ENCODE measurements at places on chromosomes 1 and 21. TPM values are rescaled to one million over a fixed set of nuclear protein-coding genes. Genes with fewer than 3 reads are reported as not detected.
A peak's percentile ranks its signal among the peaks of the same experiment; 100 is the strongest.

DNA sequence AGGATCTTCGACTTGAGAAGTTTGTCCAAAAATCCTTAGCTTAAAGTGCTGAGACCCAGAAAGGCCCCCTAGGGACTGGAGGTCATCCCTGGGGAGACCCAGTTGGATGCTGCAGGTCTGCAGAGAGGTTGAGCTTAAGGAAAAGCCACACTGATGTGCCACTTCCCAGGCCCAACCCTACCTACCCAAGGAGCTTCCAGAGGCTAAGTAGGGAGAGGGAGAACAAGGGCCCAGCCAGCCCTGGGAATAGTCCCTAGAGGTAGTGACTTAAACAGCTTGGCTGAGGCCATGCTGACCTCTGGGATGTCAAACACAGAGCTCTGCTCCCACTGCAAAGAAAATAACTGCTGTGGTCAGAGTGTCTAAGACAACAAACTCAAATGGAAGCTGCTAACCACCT is 693.7 kb downstream of the MATN1 start:
- DNase-seq: no peak

- DNase-seq: no peak
These were observed 988 bp downstream of the SLC35A3 start for GRCh38 chr1:99970713-99971255.

- no peak for DNase-seq
These were observed 115.7 kb upstream of the ATP1A1 start for GRCh38 chr1:116257341-116257767.

- DNase-seq: no peak
These were observed 19.2 kb upstream of the PKP1 start for GRCh38 chr1:201264072-201264471.

DNA sequence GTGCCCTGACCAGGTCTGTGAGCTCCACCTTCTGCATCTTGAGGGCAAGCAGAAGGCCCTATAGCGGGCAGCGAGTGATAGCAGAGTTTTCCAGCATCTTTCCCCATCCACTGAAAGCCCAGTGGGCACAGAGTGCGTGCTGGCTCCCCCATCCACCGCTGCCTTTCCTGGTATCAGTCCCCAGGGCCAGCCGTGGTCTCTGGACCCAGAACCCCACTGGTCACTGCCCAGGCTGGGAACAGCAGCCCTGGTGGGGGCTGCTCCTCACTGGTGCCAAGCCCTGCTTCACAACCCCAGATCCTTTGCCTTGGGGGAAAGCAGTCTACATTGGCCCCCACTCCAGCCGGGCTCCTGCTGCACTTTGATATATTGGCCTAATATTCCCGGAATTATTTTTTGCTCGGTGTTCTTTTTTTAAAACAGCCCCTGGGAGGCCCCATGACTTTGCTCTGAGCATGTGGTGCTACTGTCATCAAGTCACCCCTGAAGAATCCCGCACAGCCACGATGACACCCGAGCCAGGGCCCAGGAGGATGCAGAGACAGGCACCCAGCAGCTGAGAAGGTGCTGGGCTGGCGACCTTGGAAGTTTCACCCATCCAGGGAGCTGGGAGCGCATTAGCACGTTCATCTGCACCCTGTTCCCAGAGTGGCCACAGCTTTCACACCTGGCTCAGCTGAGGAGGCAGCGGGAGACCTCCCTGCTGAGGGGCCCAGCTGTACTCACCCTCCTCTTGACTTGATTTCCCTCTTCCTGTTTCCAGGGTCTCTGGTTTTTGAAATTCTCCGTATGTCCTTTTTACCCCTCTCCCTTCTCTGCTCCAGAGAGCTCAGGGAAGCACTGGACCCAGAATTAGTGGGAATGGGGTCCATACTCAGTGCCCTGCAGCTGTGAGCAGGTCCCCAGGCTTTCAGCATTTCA is 56.9 kb downstream of the KLHDC7A start:
- no peak for DNase-seq

DNA sequence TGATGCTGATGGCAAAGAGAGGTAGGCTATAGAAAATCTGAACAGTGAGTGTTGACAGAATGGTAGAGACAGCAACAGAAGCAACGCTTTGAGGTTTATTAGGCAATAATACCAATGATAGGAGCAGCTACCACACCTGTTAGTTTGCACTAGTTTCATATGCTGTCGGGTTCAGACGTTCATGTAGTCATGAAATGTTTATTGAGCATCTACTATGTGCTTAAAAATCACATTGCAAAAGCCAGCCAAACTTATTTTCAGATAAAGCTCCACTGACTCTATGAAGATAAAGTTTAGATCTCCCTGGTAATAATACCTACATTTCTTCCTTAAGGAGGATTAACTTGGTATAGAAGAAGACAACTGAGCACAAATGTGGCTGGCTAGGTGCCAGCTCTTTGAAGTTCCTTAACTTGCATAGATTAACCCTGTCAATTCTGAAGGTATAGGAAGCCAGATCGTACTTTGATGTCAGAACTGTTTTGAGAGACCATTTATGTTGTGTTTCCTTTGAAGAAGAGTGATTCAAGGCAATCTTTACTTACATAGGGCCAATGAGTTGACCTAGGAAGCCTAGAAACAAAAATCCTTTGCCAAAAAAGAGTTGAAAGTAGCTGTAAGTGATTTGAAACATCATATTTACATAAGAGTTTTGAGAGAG is 71.5 kb downstream of the DISP1 start:
- no peak for DNase-seq

GRCh38 chr21:38911484-38912101 is 105.9 kb downstream of the ETS2 start:
- no peak for DNase-seq

DNA sequence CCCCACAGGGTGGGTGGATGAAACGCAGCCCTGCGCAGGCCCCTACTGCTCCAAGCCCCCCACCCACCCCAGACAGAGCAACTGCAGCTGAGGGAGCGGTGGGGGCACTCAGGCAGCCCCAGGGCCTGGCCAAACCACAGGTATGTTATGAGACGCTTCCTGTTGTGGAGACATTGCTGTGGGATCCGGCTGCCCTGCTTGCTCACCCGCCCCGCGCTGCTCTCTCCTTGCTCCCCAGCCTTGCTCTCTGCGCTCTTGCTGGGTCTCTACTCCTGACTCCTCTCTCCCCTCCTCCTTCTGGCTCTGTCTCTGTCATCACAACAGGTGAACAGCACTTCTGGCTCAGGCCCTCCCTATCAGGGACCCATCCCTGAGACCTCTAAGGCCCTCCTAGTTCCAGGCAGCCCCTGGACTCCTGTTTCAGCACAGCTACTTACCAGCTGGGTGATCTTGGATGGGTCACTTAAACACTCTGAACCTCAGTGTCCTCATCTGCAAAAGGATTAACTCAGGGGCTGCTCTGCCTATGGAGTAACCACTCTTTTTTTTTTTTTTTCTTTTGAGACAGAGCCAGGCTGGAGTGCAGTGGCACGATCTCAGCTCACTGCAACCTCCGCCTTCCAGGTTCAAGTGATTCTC is 15.9 kb downstream of the COL8A2 start:
- DNase-seq: no peak

- no peak for DNase-seq
These were observed 103.3 kb downstream of the RABGAP1L start for GRCh38 chr1:174262349-174263241.

GRCh38 chr1:182674346-182675246 is 9.8 kb downstream of the RGS8 start:
- peak; percentile 19 for DNase-seq

DNA sequence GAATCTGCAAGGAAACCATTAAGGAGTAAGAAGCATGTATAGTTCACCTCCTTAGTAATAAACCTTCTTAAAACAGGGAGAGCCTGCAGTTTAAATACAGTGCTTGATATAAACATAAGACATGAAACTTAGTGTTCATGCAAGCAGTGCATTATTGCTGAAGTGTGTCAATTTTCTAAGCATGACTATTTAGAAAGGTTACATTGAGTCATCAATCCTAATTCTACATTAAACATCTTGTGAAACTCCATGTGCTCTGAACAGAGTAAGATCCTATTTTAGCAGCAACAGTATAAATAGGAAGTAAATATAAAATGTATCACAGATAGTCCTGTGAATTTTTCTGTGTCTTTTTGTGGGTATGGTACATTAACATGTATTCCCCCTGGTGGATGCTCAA is 135.5 kb downstream of the ESRRG start:
- no peak for DNase-seq

- no peak for DNase-seq
These were observed 71.9 kb downstream of the LHX9 start for GRCh38 chr1:197989058-197989457.

DNA sequence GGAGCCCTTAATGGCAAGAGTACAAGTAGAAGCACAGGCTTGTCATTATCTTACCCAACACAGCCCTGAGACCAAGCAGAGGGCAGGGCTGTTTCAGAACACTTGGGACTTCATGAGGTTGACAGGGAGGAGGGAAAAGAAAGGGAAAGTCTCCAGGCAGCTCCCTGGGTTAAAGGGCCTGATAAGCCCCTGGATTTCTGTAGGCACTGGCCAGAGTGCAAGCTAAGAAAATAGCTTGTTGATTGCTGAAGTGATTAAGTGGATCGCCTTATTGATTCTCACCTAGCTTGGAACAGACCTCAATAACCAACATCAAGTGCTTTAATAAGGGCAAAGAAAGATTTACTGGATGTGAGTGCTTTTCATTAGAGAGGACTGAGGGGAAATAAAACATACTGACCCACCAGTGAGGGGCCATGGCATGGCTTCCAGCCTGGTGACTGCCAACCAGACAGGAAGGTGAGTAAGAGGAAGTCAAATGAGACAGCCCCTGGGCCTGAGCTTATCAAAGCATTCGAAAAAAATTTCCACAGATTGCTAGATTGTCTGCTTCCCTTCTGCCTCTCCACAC is 121.4 kb upstream of the NFIA start:
- no peak for DNase-seq

- no peak for DNase-seq
These were observed 36.1 kb downstream of the SLX9 start for GRCh38 chr21:44975720-44976555.

GRCh38 chr1:16156848-16157495 is 1.1 kb upstream of the EPHA2 start:
- no peak for DNase-seq

DNA sequence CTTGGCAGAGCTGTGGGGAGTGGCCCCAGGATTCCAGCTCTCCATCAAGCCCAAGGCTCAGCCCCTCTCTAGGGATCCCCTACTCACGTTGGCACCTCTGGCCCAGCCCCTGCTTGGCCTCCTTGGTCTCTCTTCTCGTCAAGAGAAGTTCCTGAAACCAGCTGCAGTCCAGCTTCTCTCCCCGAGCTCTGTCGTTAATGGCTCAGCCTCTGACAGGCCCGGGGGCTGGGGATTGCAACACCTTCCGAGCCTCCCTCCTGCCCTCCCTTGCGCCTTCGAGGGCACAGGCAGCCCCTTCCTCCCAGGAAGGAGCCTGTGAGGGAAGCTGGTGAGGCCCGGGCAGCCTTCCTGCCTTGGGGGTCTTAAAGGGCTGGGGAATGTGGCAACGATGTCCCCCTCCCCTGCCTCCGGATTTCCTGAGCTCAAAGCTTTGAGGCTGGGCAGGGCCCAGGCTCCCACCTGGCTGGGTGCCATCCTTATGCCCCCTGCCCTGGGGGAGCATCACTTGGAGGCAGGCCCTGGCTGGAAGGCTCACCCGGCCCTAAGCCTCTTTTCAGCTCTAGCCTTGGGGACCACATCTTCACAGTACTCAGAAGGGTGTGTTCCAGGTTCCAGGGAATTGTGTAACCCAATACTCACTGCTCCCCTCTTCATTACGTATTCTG is at the start of gene CSF3R:
Gene CSF3R (minus strand): TSS at position 190 of the 665 bp plus-strand sequence. CDS start 3,417 bp downstream, outside the sequence.
- DNase-seq: no peak

GRCh38 chr1:173415905-173416450 is 61.2 kb upstream of the PRDX6 start:
- no peak for DNase-seq

DNA sequence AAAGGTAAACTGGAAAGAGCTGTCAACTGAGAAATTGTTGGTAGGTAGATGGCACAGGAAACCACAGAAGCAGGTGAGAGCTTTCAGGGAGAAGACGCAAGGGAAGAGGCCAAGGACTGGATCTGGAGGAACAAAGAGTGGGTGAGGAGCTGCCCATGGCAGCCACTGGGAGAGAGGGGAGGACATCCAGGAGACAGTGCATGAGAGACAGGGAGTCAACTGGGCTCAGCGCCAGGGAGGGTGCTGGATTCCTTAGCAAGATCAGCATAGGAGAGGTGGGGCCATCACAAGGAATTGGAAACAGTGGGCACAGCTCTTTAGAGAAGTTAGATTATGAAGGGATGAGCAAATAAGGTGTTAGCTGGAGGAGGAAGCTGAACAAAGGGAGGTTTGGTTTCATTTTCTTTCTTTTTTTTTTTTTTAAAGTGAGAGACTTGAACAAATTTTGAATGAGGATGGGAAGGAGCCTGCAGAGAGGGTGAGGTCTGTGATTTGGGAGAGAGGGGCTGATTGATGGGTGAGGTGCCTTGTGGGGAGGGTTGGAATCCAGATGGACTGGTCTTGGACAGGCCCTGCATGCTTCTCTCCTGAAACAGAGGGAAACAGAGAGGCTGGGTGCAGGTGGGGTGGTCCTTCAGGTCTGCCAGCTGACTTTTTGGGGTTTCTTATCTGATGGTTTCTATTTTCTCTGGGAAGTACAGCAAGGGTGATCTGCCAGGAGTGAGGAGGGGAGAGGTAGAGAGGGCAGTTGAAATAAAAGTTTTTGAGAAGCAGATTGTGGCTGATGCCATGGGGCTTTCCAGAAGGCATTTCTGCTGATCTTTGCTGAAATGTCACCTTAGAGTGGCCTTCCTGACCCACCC is 5.4 kb downstream of the CYP4B1 start:
- DNase-seq: no peak

DNA sequence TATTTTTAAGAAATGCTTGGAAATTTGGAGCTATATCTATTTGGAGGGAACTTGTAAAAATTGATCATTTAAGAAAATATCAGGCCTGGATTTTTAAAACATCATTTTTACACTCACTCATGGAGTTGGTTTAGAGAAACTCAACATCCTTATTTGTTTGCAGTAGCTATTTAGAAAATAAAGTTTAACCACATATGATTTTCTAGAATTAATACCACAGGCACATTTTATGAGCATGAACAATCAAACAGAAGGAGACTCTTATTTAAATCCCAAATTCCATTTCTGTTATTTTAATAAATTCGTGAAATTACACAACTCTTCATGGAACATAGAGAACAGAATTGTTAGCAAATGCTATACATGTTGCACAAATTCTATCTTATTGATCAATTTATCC is 3.2 kb downstream of the CDKN2C start:
- DNase-seq: no peak

GRCh38 chr1:216499581-216500272 is 76.5 kb upstream of the USH2A start:
- DNase-seq: no peak

DNA sequence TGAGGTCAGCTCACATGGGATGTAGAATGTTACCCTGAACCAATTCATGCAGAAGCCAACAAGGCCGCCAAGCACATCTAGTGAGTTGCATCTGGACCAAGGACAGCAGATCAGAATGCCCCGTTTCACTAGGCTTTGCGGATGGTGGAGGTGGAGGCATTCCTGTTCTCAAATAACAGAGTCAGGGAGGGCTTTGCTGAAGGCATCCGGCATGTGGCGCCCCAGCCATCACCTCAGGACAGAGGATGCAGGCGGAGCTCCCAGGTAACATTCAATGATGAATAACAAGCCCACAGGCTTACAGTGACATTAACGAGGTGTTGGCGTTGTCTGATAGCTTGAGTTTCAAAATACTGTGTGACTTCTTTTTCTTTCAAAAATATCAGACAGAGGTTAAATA is 476.2 kb downstream of the CAMTA1 start:
- no peak for DNase-seq

TRIM67 gene
- not detected for total RNA-seq

AADACL4 gene
- not detected for total RNA-seq

EXTL1 gene
- 2.7 TPM for total RNA-seq

C1orf146 gene
- not detected for total RNA-seq

CGN gene
- total RNA-seq: 1.4 TPM

LCE1C gene
- total RNA-seq: not detected

E2F2 gene
- 0.12 TPM for total RNA-seq

GREM2 gene
- total RNA-seq: 0.59 TPM

USH2A gene
- not detected for total RNA-seq

OPRD1 gene
- total RNA-seq: 0.07 TPM

Measured in uterus (tissue), 4 donors.